ENCODE measurements at places on chromosomes 3 and 15. TPM values are rescaled to one million over a fixed set of nuclear protein-coding genes. Genes with fewer than 3 reads are reported as not detected.

GRCh38 chr15:44727485-44728231 lies 8.7 kb upstream of the TRIM69 start:
- H3K4me3 ChIP-seq: peak overlapping the region; percentile 55
- DNase-seq: no peak
- peaks cover 55% of the 10 kb centered on the region for H3K4me1 ChIP-seq
- no peaks in the 10 kb centered on the region for H3K36me3 ChIP-seq
- H3K27ac ChIP-seq: peak overlapping the region; percentile 99

DNA sequence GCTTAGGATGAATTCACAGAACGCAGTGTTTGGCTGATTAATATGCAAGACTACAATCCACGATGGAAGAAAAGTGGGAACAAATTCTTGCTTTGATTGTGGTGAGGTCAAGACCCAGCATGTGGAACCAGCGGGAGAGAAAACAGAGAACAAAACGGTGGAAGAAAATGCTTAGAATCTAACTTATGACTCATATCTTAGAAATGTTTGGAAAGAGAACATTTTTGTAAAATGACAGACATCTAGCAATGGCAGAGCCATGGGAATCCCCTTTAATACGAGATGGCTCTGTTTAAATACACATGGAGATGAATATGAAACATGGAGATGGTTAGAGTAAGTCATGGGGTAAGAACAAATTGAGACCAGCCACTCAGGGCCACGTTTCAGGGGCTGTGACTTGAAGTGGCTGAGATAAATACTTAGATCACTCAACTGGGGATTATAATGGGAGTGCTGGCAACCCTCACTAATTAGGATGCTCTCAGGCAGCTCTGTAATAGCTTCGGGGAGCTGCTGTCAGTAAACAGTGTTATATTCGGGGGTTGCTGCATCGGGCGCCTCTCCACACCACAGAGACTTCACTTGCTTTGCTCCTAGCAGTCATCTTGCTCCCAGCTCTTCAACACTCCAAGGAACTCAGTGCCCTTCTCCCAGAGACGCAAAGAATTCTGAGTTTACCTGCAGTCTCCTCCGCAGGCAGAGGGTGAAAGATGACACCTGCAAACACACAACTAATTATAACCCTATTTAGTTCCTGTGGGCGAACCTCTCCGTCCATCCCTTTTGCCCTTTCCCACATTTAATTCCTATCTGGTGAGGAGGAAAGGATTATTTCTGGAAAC lies 68.0 kb upstream of the ONECUT1 start:
- no peaks in the 10 kb centered on the region for H3K36me3 ChIP-seq
- no peak for DNase-seq
- H3K4me3 ChIP-seq: no peak overlapping the region
- peaks cover 2% of the 10 kb centered on the region for H3K4me1 ChIP-seq
- no peak overlapping the region for H3K27ac ChIP-seq

GRCh38 chr3:50850639-50851511 lies 176.1 kb downstream of the DOCK3 start:
- no peak for DNase-seq
- H3K36me3 ChIP-seq: peaks cover 2% of the 10 kb centered on the region
- no peak overlapping the region for H3K4me3 ChIP-seq
- H3K27me3 ChIP-seq: peaks cover 2% of the 10 kb centered on the region

- no peak for DNase-seq
- no peaks in the 10 kb centered on the region for H3K36me3 ChIP-seq
- no peak overlapping the region for H3K27ac ChIP-seq
- peaks cover 4% of the 10 kb centered on the region for H3K4me1 ChIP-seq
- H3K27me3 ChIP-seq: no peaks in the 10 kb centered on the region
Measured at GRCh38 chr15:63145426-63145825, 11.9 kb downstream of the RPS27L start.

The FAM98B gene
- 22.6 TPM for total RNA-seq

DNA sequence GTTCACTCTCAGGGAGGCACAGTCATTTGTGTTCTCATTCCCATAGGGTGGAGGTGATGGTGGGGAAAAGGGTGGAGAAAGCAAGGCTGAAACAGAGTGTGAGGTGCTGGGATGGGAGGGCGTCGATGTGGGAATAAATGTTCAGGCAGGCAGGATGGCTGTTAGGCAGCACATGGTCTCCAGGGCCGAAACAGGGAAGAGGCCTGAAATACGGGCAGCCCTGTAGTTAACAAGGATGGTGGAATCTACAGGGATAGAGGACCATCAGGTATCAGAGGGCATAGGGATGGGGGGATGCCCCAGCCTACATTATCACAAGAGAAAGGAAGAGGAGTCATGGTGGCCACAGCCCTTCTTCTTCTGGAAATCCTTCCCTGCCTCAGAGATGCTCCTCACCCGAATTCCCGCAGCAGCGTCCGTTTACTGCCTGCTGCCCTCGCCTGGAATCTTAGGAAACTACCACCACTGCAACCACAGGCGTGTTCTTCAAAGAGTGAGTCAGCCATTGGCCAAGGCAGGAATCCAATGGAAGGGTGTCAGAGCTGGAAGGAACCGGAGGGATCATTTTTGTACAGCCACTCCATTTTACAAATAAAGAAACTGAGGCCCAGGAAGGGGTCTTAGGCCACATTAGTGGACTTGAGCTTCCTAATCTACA lies 49.7 kb upstream of the POMGNT2 start:
- H3K27me3 ChIP-seq: peaks cover 13% of the 10 kb centered on the region
- H3K4me1 ChIP-seq: peaks cover 11% of the 10 kb centered on the region
- no peak overlapping the region for H3K4me3 ChIP-seq
- H3K36me3 ChIP-seq: no peaks in the 10 kb centered on the region
- DNase-seq: no peak

The CA12 gene
- not detected for total RNA-seq

GRCh38 chr3:172536993-172537419 lies 13.8 kb upstream of the TNFSF10 start:
- H3K4me3 ChIP-seq: peak overlapping the region; percentile 77
- peak overlapping the region; percentile 92 for H3K27ac ChIP-seq
- H3K36me3 ChIP-seq: no peaks in the 10 kb centered on the region
- peaks cover 27% of the 10 kb centered on the region for H3K4me1 ChIP-seq
- no peaks in the 10 kb centered on the region for H3K27me3 ChIP-seq

DNA sequence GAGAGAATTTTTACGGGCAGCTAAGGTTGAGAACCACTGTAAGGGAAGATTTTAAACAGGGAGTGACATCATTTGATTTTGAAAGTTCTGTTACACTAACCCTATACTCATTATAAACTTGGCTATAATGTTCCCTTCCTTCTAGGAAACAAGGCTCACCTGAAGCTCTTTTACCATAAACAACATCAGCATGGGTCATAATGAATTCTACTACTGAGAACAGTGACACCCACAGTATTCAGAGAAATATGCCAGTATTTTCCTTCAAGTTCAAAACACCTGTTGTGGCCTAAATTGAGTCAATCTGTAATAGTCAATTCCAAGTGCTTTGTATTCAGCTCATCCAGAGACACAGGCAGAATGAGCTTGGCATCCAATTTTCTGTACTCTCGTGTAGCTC lies 175.3 kb upstream of the STT3B start:
- H3K36me3 ChIP-seq: peaks cover 6% of the 10 kb centered on the region
- no peaks in the 10 kb centered on the region for H3K27me3 ChIP-seq
- peak overlapping the region; percentile 63 for H3K27ac ChIP-seq
- DNase-seq: no peak
- peak overlapping the region; percentile 41 for H3K4me3 ChIP-seq
- peaks cover 29% of the 10 kb centered on the region for H3K4me1 ChIP-seq

The A4GNT gene
- not detected for total RNA-seq

GRCh38 chr3:81245043-81245442 lies 516.4 kb downstream of the GBE1 start:
- no peak overlapping the region for H3K27ac ChIP-seq
- H3K27me3 ChIP-seq: no peaks in the 10 kb centered on the region

DNA sequence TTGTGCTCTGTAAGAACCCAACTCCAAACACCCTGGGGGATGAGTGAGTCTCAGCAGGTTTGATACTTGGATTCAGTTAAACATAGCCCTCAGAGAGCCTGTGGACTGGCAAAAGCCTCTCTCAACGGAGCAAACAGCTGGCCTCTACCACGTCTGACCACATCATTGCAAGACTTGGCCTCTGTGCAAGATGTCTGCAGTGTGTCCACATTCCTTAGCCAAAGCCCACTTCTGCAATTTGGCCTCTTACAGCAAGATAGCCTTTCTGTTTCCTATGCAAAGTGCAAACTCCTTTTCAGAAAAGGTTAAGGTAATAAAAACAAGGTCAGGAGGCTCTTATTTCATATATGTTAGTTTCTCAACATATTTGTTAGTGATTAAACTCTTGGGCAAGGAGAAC lies 27.9 kb downstream of the FBN1 start:
- peaks cover 26% of the 10 kb centered on the region for H3K27me3 ChIP-seq
- H3K4me3 ChIP-seq: no peak overlapping the region
- no peaks in the 10 kb centered on the region for H3K36me3 ChIP-seq
- DNase-seq: no peak
- no peak overlapping the region for H3K27ac ChIP-seq

DNA sequence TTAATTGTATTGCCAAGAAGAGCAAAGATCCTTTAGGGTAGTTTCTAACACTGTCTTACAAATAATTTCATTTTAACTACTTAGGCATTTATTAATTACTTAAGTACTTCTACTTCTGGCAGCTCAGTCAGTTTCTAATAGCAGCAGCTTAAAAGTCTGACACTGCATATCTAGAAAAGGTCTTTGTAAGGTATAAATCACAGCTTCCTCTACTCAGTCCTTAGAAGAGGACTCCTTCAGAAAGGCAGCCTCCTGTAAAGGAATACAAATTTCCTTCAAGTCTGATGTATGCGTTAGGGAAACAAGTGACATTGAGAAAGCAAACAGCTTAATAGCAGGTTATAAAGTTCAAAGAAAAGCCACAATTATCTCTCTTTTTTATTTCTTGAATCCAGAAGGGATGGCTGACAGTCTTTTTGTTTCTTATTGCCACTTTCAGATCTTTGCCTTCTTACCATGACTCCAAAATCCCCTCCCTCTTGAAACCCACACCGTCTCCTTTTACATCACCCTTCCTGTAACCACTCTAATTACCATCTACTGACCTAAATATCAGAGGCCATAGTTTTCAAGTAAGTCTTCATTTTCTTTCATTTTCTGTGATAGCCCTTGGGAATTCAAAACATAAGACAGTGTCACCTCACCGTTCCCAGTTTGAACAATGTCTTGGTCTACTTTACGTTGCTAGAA lies 109.5 kb downstream of the CGGBP1 start:
- no peak overlapping the region for H3K4me3 ChIP-seq
- no peaks in the 10 kb centered on the region for H3K36me3 ChIP-seq
- no peak overlapping the region for H3K27ac ChIP-seq
- H3K27me3 ChIP-seq: peaks cover 6% of the 10 kb centered on the region
- peaks cover 5% of the 10 kb centered on the region for H3K4me1 ChIP-seq
- no peak for DNase-seq

DNA sequence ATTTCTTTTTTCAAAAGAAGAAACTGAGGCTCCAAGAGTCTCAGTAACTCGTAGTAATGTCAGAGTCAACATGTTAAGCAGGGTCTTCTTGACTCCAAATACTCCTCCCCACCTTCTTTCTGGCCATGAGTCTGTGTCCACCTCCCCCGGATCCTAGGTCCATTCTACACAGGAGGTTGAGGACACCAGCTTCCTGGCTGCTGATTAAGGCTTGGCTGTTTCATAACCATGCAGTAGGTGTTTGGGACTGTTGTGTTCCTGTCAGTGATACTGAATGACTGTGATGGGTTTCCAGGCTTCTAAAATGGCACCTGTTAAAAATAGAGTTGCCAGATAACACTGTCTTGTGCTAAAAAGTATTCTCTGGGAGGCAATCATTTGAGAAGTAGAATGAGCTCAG lies 130.8 kb upstream of the IL12A start:
- H3K4me3 ChIP-seq: no peak overlapping the region
- no peak overlapping the region for H3K27ac ChIP-seq
- H3K36me3 ChIP-seq: peaks cover 2% of the 10 kb centered on the region
- peaks cover 46% of the 10 kb centered on the region for H3K27me3 ChIP-seq

DNA sequence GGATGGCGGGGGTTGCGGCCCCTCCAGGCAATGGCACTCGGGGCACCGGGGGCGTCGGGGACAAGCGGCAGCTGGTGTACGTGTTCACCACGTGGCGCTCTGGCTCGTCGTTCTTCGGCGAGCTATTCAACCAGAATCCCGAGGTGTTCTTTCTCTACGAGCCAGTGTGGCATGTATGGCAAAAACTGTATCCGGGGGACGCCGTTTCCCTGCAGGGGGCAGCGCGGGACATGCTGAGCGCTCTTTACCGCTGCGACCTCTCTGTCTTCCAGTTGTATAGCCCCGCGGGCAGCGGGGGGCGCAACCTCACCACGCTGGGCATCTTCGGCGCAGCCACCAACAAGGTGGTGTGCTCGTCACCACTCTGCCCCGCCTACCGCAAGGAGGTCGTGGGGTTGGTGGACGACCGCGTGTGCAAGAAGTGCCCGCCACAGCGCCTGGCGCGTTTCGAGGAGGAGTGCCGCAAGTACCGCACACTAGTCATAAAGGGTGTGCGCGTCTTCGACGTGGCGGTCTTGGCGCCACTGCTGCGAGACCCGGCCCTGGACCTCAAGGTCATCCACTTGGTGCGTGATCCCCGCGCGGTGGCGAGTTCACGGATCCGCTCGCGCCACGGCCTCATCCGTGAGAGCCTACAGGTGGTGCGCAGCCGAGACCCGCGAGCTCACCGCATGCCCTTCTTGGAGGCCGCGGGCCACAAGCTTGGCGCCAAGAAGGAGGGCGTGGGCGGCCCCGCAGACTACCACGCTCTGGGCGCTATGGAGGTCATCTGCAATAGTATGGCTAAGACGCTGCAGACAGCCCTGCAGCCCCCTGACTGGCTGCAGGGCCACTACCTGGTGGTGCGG lies 1.9 kb downstream of the CHST2 start:
- H3K27me3 ChIP-seq: peaks cover 33% of the 10 kb centered on the region
- peak; percentile 22 for DNase-seq
- H3K4me1 ChIP-seq: peaks cover 13% of the 10 kb centered on the region
- H3K4me3 ChIP-seq: peak overlapping the region; percentile 45

GRCh38 chr3:119483101-119483500 lies 14.3 kb downstream of the POGLUT1 start:
- DNase-seq: no peak
- peaks cover 4% of the 10 kb centered on the region for H3K4me1 ChIP-seq
- H3K27ac ChIP-seq: peak overlapping the region; percentile 14
- H3K27me3 ChIP-seq: no peaks in the 10 kb centered on the region
- H3K4me3 ChIP-seq: no peak overlapping the region

The GPR149 gene
- not detected for total RNA-seq

GRCh38 chr3:189041482-189042090 lies 130.2 kb upstream of the TPRG1 start:
- DNase-seq: peak; percentile 40
- no peak overlapping the region for H3K4me3 ChIP-seq
- H3K27me3 ChIP-seq: no peaks in the 10 kb centered on the region
- H3K4me1 ChIP-seq: peaks cover 10% of the 10 kb centered on the region

The CFAP100 gene
- total RNA-seq: not detected

- H3K27ac ChIP-seq: peak overlapping the region; percentile 95
- H3K4me3 ChIP-seq: peak overlapping the region; percentile 66
- peaks cover 50% of the 10 kb centered on the region for H3K4me1 ChIP-seq
Measured at GRCh38 chr3:119555309-119555735, 4.1 kb downstream of the CD80 start.

GRCh38 chr3:182986021-182986420 lies 5.7 kb upstream of the DCUN1D1 start:
- H3K27ac ChIP-seq: no peak overlapping the region
- no peaks in the 10 kb centered on the region for H3K27me3 ChIP-seq
- peaks cover 6% of the 10 kb centered on the region for H3K4me1 ChIP-seq
- no peaks in the 10 kb centered on the region for H3K36me3 ChIP-seq
- H3K4me3 ChIP-seq: no peak overlapping the region
- DNase-seq: no peak

The NR1D2 gene
- total RNA-seq: 132 TPM

All from T-helper 17 cell (primary cell).